ENCODE measurements at places on chromosomes 12 and 14.

DNA sequence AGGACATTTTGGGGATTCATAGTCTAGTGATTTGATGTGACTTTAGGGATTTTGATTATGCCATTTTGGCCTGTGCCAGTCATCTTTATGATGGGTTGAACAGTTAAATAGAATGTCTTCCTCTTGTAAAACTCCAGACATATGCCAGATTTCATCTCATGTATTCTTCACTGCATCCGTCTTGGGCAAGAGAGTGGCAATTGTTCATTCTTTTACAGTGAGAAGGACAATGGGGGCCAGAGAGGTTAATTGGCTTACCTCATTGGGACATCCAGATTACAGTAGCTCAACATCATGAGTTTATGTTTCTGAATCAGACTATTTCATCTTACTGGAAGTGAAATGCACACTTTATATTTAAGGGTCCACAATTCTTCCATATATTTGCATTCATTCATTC, 108.2 kb upstream of the SLC38A2 start:
- no peak for DNase-seq

DNA sequence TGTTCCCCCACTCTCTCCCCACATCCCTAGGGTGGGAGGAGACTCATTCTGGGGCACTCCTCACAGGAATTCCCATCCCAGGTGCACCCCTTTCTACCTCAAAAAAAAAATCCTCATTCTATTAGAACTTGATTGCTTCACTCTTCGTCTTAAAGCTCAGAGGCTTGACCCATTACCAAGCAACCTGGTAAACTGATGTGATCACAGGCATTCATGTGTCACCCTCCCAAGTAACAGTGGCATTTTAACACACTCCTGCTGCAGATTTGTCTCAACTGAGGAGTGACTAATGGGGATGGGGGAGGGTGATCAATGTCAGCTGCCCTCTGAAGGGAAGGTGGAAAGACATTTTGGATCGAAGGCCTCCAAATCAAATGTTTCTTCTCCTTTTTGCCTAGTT, 78.1 kb upstream of the PTHLH start:
- no peak for DNase-seq

GRCh38 chr14:22412926-22413411, 176.1 kb downstream of the DAD1 start:
- no peak for DNase-seq

DNA sequence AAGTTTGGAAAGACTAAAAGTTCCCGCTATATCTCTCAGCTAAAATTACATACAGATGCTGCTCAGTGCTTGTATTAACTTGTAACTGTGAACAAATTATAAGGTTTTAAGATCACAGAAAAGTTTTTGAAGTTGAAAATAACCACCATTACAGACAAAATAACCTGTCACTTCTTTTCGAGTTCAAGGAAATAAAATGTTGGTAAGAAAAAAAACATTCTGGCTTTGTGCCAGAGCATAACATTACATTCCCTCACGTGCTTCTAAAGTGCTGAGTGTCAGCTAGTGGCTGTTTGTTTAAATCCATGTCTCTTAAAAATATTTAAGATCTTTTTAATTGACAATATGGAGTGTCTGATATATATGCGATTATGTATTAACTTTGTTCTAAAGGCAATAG, 27.2 kb upstream of the ADAMTS20 start:
- DNase-seq, result no peak

Data from activated CD8-positive, alpha-beta memory T cell treated with anti-CD3 and anti-CD28 coated beads for 24 hours (primary cell).